ENCODE measurements at places on chromosomes 3 and 15. TPM values are rescaled to one million over a fixed set of nuclear protein-coding genes. Genes with fewer than 3 reads are reported as not detected.

GRCh38 chr3:50695031-50695430, 20.3 kb downstream of the DOCK3 start:
- DNase-seq, result no peak

DNA sequence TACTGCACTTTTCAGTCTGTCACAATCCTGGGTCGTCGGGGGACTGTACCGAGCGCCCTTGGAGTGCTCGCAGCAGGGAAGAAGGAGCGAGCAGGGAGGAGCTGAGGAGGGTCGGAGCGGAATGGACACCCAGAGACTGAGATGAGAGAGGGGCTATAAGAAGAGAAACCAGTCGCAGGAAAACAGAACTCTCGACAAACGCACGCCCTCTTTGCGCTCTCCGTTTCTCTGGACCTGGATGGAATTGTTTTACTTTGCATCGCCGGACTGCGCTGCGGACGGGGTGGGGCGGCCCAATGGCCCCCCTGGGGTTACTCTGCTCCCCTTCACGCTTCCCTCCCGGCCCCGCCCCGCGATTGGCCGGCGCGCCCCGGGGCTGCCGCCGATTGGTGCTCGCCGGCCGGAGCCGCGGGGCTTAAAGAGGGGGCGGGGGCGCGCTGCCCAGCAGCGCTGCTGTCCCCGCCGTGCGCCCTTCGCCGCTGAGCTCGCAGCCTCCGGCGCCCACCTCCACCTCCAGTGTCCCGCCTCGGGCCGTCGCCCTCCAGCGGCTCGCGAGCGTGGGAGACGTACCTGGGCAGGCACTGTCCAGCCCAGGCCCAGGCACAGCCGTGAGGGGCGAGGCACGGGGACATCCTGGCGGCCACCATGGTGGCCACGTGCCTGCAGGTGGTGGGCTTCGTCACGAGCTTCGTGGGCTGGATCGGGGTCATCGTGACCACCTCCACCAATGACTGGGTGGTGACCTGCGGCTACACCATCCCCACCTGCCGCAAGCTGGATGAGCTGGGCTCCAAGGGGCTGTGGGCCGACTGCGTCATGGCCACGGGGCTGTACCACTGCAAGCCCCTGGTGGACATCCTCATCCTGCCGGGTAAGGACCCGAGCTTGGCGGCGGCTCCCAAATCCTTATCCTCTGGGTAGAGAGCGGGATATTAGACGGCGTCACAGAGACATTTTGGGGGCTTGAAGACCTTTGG, at the start of gene CLDN11:
Gene CLDN11 (plus strand): TSS at position 447 of the 977 bp plus-strand sequence. CDS start 199 bp downstream, at position 646.
- no peak for DNase-seq

DNA sequence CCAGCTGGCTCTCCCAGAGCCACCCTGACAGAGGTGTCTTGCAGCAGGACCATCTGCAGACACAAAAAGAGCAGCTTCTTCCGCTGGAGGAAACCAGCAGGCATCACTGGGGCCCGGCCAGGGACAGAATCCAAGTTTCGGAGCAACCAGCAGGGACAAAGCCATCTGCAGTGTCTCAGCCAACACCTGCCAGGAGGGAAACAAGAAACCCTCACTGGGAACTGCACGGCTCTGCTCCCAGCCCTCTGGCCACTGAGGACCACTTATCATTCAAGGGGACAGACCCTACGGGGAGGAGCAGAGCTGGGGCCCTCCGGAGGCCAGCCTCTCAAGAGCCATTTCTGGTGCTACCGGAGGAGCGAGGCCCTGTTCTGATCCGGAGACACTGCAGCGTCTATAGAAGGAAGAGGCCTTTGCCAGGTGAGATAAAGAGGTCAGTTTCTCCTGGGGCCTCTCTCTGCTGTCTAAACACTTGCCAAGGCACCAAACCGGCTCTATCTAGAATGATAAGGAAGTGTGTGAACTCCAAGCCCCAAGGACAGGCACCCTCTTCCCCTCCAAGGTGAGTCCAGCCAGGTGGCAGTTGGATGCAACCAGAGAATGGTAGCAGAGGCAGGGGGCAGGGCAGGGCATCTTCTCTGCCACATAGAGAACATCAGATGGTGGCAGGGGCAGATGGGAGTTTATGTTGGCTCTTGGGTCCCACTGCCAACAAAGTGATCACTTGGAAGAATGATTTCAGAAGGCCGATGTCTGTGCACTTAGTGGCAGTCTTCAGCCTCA, 89.0 kb downstream of the CHSY1 start:
- DNase-seq, result no peak

Gene ALDH1L1
- 1.4 TPM for total RNA-seq

DNA sequence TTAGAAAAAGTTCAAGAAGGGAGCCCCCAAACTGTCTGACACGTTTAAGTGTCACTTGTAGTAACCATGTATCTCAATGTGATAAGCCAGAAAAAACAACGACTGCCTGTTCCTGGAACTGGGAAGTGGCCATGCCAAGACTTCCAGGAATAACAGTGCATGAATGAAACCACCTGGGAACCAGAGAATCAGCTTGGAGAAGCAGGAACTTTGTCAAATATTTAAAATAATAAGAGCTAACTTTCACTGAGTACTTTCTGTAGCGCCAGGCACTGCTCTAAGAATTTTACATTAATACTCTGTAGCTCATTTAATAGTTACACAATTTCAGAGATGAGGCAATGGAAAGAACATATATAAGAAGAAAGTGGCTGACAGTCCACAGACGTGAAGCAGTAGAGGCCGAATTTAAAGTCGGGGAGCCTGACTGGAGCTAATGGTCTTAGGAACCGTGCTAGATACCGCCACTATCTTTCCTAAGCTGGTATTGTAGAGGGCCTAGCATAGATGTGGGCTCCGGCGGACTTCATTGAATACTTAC, 876 bp downstream of the PLSCR1 start:
- DNase-seq, result no peak

- DNase-seq, result no peak
These were observed 346.6 kb downstream of the EPHB1 start for GRCh38 chr3:135141672-135142071.
